ENCODE measurements at places on chromosomes 4 and X.

DNA sequence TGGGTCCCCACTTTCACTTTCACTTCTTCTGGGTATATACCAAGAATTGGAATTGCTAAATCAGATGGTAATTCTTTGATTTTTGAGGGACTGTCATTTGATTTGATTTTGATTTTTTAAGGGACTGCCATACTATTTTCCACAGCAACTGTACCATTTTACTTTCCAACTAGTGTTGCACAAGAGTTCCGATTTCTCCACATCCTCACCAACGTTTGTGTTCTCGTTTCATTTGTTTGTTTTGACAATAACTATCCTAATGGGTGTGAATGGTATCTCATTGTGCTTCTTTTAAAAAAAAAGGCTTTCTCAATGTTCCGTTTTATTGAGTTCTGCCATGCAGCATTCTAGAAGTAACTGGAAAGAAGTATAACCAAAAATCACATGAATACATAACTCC, 62.6 kb downstream of the C4orf46 start:
- no peak overlapping the region for H3K27ac ChIP-seq
- no peaks in the 10 kb centered on the region for H3K4me1 ChIP-seq
- DNase-seq: no peak
- H3K4me3 ChIP-seq: no peak overlapping the region
- H3K36me3 ChIP-seq: no peaks in the 10 kb centered on the region

DNA sequence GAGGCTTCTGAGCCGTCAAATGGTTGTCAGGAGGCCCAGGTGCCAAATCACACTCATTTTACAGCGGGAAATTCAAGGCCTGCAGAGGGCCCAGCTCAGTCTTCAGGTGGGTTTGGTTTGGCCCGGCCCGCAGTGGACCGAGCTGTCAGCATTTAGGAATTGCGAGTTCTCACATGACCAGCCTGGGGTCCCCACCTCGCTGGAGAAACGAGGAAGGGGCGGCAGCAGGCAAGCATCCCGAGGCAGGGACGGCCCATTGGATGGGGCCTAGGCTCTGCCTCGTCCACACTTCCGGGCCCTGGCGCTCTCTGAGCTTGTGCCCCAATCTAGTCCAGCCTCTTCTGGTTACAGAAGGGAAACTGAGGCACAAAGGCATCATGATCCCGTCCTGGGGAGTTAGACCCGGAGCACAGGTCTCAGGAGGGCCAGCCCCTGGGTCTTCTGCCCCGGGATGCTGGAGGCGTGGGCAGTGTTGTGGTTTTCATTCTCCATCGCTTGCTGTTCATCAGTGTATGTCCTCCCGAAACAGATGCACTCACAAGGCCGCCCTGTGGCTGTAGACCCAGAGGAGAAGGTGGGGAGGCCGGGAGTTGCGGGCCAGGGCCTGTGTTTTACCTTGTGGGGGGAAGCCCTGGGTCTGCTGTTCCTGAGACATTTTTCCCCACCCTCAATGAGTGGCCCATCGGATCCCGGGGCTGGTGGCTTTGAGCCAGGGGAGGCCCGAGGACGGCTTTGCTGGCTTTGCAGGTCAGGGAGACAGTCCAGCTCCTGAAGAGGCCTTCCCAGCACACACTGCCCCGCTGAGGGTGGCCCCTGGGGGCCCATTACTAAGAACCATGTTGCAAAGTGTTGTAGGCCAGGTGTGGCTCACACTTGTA, 8.9 kb downstream of the PSAPL1 start:
- H3K4me1 ChIP-seq: no peaks in the 10 kb centered on the region
- H3K27me3 ChIP-seq: no peaks in the 10 kb centered on the region
- no peak overlapping the region for H3K4me3 ChIP-seq
- DNase-seq: no peak
- H3K27ac ChIP-seq: no peak overlapping the region

- no peak overlapping the region for H3K27ac ChIP-seq
- no peaks in the 10 kb centered on the region for H3K27me3 ChIP-seq
- no peaks in the 10 kb centered on the region for H3K36me3 ChIP-seq
- no peak overlapping the region for H3K4me3 ChIP-seq
- no peak for DNase-seq
Observed at GRCh38 chrX:41452565-41453356, 5.6 kb downstream of the NYX start.

GRCh38 chrX:40975951-40976350, 109.3 kb upstream of the USP9X start:
- no peaks in the 10 kb centered on the region for H3K36me3 ChIP-seq
- no peak overlapping the region for H3K27ac ChIP-seq
- no peaks in the 10 kb centered on the region for H3K4me1 ChIP-seq

DNA sequence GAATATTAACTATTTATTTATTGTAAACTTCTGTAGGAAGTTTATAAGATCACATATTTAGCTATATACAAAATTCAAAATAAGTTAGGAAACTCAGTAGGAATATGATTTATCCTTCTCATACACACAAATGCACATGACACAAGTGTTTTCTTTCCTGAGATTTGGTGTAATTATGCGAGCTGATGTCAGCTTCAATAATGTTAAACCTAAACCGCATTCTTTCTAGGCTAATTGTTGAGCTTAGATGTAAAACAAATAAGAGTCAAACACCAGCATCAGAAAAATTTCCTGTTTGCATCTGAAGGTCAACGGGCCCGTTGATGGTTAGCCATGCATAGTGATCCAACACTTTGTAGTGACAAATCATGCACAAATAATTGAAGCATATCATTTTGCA, 30.8 kb downstream of the RASGEF1B start:
- H3K27me3 ChIP-seq: no peaks in the 10 kb centered on the region
- H3K36me3 ChIP-seq: peaks cover 5% of the 10 kb centered on the region
- no peak for DNase-seq
- H3K4me3 ChIP-seq: no peak overlapping the region
- H3K4me1 ChIP-seq: no peaks in the 10 kb centered on the region
- no peak overlapping the region for H3K27ac ChIP-seq

GRCh38 chr4:159608436-159608835, 505.6 kb downstream of the RAPGEF2 start:
- H3K27me3 ChIP-seq: no peaks in the 10 kb centered on the region
- no peak for DNase-seq
- H3K27ac ChIP-seq: no peak overlapping the region
- no peak overlapping the region for H3K4me3 ChIP-seq
- no peaks in the 10 kb centered on the region for H3K36me3 ChIP-seq
- H3K4me1 ChIP-seq: no peaks in the 10 kb centered on the region

DNA sequence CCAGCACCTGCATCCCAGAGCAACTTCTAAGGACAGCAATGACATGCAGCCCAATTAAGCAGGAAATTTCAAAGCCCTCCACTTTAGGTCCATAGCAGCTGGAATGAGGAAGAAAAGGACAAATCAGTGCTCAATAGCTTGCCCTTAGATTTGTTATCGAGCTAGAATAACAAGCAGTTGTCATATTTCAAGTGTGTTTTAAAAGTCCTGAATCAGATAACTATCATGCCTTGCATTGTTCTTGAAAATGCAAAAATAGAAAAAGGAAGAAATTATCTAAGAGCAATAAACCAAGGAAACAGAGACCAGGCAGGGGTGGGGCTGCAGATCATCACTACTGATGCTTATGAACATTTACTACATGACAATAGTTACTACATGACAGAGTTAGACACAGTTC, 43.9 kb upstream of the KLF3 start:
- no peak for DNase-seq
- H3K27ac ChIP-seq: no peak overlapping the region
- H3K4me3 ChIP-seq: no peak overlapping the region
- no peaks in the 10 kb centered on the region for H3K4me1 ChIP-seq

DNA sequence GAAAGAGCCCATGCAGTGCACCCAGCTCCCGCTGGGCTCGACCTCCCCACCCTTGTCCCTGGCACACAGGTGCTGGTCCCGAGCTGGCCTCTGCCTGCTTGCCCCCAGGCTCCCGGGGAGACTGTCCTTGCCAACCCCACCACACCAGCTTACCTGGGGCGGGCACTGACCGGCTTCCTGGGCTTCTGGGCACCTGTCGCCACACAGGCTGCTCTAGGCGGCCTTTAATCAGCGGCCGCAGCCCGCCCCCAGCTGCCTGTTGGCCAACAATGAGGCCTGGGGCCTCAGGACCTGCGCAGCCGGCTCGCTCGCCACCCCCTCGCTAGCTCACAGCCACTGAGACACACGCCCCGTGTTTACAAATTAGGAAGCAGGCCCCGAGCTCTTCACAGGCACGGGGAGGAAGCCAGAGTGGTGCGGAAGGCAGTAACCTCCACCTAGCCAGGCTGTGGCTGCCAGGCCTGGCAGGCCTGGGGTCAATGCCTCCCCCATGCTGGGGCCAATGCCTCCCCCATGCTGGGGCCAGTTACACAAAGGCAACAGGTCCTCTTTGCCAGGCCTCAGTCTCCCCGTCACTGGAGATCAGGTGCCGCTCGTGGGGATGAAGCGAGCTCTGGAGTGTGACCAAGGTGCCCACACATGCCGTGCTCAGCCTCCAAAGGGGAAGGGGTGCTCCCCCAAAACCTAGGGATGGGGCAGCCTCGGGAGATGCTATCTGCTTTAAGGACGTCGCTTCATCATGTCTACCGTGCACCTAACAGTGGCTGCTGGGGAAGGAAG, at the start of gene TREX2:
Gene TREX2, minus strand, starts transcription at position 201 of the 780 bp plus-strand sequence. CDS start 626 bp downstream, outside the sequence.
- H3K27ac ChIP-seq: no peak within 1 kb of the TSS
- no peaks in the 10 kb centered on the region for H3K27me3 ChIP-seq

GRCh38 chrX:147736045-147736444, 175.7 kb upstream of the FMR1 start:
- H3K4me3 ChIP-seq: no peak overlapping the region
- DNase-seq: no peak
- H3K36me3 ChIP-seq: no peaks in the 10 kb centered on the region

- H3K4me3 ChIP-seq: no peak overlapping the region
- DNase-seq: no peak
- H3K4me1 ChIP-seq: no peaks in the 10 kb centered on the region
- no peaks in the 10 kb centered on the region for H3K27me3 ChIP-seq
- H3K36me3 ChIP-seq: no peaks in the 10 kb centered on the region
- no peak overlapping the region for H3K27ac ChIP-seq
Observed at GRCh38 chr4:81930506-81931238, 443.1 kb downstream of the HNRNPD start.

GRCh38 chr4:37908488-37909331, 17.8 kb downstream of the TBC1D1 start:
- no peak overlapping the region for H3K4me3 ChIP-seq
- H3K4me1 ChIP-seq: no peaks in the 10 kb centered on the region
- no peaks in the 10 kb centered on the region for H3K36me3 ChIP-seq
- H3K27me3 ChIP-seq: no peaks in the 10 kb centered on the region

DNA sequence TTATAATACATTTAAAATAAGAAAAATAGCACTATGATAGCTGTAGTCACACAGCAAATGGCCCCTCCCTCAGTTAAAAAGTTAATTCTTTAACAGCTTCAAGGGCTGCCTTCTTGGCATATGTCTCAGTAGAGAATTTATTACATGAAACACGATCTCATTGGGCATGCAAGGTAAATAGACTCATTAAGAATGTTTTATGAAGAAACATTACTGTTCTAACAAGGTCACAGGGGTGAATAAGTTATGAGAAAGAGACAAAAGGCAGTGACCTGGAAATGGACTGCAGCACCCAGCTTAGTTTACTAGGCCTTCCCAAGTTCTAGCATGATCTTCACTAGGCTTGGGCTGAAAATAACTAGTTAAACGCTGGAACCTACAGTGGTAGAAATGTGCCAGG, 277.7 kb downstream of the NR3C2 start:
- no peak overlapping the region for H3K4me3 ChIP-seq
- DNase-seq: no peak
- no peaks in the 10 kb centered on the region for H3K36me3 ChIP-seq
- no peaks in the 10 kb centered on the region for H3K27me3 ChIP-seq
- H3K4me1 ChIP-seq: peaks cover 13% of the 10 kb centered on the region

- DNase-seq: no peak
- H3K4me3 ChIP-seq: no peak overlapping the region
- no peak overlapping the region for H3K27ac ChIP-seq
- H3K4me1 ChIP-seq: no peaks in the 10 kb centered on the region
Observed at GRCh38 chr4:186345184-186345583, 79.2 kb downstream of the F11 start.

DNA sequence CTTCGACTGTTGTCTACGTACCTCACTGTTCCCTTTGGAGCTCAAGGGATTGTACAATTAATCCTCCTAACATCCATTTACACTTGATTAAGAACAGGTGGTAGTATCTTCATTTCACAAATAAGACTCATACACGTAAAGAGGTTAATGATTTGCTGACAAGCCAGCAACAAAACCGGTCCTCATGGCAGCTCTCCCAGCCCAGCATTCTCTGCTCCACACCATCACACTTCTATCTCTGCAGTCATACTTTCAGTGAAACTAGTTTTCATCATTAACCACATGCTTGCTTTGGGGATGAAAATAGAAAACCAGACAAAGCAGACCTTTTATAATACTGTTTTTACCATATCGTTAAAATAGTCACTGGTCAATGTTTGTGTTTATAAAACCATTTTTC, 28.7 kb upstream of the CASK start:
- no peak overlapping the region for H3K4me3 ChIP-seq
- no peak for DNase-seq

- no peak for DNase-seq
- H3K4me1 ChIP-seq: no peaks in the 10 kb centered on the region
- H3K4me3 ChIP-seq: no peak overlapping the region
- H3K27me3 ChIP-seq: no peaks in the 10 kb centered on the region
Observed at GRCh38 chr4:154033921-154034320, 245.0 kb upstream of the SFRP2 start.

DNA sequence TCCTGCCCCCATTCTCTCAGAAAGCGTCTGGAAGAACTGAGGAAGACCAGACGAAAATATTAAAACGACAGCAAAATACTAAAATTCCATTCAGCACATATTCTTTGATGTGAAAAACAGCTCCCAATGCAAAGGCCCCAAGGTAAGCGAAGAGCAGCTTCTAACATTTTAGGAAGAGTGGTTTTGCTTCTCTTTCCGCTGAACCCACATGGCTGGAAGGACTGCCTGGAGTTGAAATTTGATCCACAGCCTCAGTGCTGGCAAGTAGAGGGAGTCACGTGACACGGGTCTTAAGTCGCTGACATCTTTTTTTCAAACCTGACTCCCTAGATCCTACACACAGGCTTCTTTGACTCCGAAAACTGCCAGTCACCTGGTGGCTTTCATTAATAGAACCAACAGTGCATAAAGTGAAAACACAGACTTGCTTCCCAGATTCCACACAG, at the start of gene FAM13A:
Gene FAM13A, minus strand, starts transcription at position 233 of the 446 bp plus-strand sequence. Its CDS starts 221 bp downstream, at position 12.
- no peaks in the 10 kb centered on the region for H3K27me3 ChIP-seq
- DNase-seq: peak; percentile 69
- H3K27ac ChIP-seq: no peak within 1 kb of the TSS
- H3K4me3 ChIP-seq: peak within 1 kb of the TSS; percentile 1
- peaks cover 13% of the 10 kb centered on the region for H3K4me1 ChIP-seq

- H3K4me3 ChIP-seq: no peak overlapping the region
- no peak for DNase-seq
- H3K4me1 ChIP-seq: no peaks in the 10 kb centered on the region
- H3K36me3 ChIP-seq: no peaks in the 10 kb centered on the region
Observed at GRCh38 chr4:184167576-184167975, 50.1 kb downstream of the ENPP6 start.

DNA sequence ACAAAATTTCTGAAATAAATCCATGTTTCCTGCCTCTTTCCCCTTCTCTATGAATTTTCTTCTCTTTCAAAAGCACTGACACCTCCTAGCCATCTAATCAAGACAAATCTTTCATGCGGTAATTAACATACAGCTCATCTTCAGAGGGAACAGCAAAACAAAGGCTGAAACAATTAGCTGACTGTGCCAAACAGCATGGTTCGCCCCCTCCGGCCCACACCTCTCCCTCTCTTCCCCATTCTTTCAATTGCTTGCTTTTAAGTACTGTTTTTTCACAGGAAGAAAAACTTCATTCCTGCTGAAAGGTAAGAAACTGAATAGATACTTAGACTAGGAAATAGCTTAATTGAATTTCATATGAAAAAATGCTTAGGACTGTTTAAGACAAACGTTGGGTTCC, 291.1 kb upstream of the NOCT start:
- no peak overlapping the region for H3K27ac ChIP-seq
- DNase-seq: no peak
- no peaks in the 10 kb centered on the region for H3K27me3 ChIP-seq
- no peak overlapping the region for H3K4me3 ChIP-seq
- no peaks in the 10 kb centered on the region for H3K4me1 ChIP-seq
- H3K36me3 ChIP-seq: no peaks in the 10 kb centered on the region
